Kidney tubule cell (primary cell): ENCODE measurements at places on chromosomes 7 and 10.

- DNase-seq: no peak
Observed at GRCh38 chr7:84230491-84230890, 35.9 kb upstream of the SEMA3A start.

DNA sequence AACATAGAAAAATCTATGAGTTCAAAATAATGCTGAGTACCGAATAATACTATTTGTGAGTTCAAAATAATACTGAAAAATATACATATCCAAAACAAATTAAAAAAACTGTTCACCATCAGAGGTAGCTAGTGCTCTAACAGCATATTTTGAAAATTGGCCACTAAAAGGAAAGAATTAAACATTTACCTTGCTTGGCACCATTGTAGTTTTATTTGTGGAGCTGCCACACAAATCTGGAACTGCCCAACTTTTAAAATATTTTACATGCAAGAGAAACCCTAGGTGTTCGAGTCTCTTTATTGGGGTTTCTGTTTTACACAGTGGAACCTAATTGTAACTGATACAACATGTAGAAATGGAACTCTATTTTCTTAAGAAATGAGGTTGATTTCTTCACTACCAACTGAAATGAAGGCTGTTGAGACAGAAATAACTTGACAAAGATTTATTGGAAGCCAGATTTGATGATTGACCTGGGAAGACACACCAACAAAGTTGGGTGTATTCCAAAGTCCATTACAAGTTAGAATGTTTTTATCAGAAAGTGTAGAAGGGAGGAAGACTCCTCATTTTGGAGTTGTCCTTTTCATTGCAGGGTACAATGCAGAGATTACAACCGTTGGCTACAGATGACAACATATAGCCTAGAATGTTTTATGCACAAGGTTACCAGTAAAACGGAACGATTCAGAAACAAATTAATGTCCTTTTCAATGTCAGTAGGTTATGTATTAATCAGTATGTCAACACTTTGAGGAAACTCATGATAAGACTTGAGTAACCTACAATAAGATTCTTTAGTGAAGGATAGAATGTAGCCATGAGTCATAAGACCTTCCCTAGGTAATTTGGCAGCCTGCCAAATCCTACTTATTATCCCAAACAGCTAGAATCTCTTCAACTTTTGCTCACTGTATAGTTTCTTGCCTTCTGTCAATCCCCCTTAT is 73.8 kb upstream of the PAPSS2 start:
- DNase-seq: peak; percentile 92

GRCh38 chr7:115097175-115097671 is 175.3 kb downstream of the MDFIC start:
- DNase-seq: peak; percentile 75

DNA sequence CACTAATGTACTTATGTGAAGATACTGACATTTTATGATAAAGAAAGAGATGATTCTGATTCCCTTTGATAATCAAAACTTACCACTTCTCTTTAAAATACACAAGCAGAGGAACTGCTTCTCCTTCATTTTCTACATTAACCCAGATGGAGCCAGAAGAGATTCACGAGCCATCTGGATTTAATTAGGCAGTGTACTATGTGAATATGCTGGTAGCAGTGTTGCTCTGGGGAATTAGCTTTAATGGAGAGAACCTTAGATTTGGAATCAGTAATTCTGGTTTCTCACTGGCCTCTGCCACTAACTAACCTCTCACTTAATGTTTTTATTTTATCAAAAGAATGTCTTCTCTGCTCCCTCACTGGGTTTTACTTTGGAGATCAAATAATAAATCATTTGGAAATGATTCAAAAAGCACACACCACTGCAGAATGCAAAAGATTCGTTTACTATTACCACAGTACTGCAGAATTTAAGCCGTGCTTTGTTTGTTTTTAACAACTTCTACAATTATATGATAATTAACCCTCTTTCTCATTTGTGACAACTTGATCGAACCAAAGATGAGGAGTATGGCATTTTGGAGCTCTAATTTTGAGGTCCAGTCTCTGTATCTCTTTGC is 77.5 kb upstream of the PHYHIPL start:
- DNase-seq: no peak

- no peak for DNase-seq
Observed at GRCh38 chr10:57018452-57018851, 657.4 kb upstream of the ZWINT start.

DNA sequence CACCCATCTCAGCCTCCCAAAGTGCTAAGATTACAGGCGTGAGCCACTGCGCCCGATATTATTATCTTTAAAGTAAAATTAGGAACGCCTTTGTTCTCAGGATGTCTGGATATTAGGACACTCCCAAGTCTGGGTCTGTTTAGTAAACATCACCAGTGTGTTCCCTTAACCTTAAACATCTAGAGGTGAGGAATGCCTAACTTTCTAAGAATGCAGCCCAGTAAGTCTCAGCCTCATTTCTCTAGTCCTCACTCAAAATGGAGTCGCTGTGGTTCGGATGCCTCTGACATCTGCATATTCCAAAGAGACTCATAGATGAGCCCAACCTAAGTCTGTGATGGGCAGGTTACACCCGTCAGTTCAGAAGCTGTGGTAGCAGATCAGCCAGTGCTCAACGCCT is 4.3 kb upstream of the INSYN2A start:
- DNase-seq: no peak

DNA sequence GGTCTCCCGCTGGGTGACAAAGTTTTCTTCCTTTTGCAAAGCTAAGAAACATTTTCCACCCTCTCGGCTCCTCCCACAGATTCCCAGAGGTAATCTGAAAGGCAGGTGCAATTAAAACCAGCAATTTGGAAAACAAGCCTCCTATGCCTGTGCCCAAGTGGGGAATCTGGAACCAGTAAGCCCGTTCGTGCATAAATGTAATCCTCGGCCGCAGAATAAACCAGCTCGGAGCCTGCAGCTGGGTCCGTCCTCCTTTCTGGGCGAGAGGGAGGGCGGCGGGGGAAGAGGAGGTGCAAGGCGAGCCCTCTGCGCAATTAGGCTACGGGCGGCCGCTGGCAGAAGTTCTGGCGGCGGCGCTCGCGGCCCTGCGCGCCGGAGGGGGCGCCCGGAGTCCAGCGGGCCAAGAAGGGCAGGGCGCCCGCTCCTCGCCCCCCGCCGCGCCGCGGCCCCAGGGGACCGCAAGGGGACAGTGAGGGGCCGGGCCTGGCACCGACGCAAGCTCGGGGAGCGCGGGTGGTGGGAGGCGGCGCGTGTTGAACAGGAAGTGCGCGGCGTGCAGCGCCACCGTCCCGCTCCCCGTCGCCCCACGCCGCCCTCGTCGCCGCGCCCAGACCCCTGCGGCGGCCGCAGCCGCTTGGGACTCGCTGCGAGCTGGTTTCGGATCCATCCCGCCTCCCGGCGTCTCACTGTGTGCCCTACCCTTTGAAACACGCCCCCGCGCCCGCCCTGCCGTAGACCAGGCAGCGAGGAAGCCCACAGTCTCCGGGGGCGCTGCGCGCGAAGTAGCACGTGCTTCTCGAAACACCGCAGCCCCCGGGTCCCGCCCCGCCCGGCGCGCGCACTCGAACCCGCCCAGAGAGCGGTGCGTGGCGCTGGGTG is at the start of gene PRKAG2:
Gene PRKAG2, minus strand, starts transcription at position 217 of the 879 bp plus-strand sequence. CDS start 495 bp downstream, outside the sequence.
- peak; percentile 27 for DNase-seq

DNA sequence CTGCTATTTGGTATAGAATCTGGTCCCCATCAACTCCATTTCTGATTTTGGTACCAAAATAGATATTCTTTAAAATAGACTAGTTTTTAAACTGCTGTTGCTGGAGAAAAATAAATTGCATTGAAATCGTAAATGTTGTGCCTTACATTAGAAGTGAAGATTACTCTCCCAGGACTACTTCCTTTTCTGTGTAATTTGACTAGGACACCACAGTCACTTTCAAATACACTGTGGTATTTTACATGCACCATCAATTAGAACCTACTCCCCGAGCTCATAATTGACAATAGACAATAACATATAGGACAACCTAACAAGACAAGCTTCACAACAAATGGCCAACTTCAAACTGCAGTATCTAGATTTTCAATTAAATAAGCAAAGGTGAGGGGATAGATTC is 211.5 kb downstream of the DGKB start:
- no peak for DNase-seq
